T-cell (primary cell): ENCODE measurements at places on chromosomes 3 and 15.

DNA sequence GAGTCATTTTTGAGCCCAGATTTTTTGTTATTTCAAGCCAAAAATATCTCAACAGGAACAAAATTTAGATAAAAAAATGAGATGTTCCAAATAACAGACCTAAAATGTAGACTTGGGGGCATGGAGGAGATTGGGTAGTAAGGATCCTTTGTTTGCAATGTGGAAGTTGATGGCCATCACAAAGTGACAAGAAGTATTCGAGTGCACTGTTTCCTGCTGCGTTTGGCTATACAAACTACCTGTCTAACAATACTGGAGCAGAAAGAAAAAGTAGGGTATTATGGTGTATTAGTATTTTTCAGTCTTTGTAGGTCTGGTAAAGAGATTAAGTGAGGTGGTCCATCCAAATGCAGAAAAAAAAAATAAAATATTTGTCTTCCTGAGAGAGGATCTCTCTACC, 284.2 kb downstream of the C3orf38 start:
- H3K4me3 ChIP-seq = no peak overlapping the region
- no peak for DNase-seq
- no peaks in the 10 kb centered on the region for H3K36me3 ChIP-seq
- no peak overlapping the region for H3K27ac ChIP-seq
- no peaks in the 10 kb centered on the region for H3K27me3 ChIP-seq
- H3K4me1 ChIP-seq = no peaks in the 10 kb centered on the region

GRCh38 chr15:53811530-53811929, 52.1 kb upstream of the WDR72 start:
- no peaks in the 10 kb centered on the region for H3K27me3 ChIP-seq
- H3K27ac ChIP-seq = no peak overlapping the region
- DNase-seq = no peak
- H3K4me1 ChIP-seq = no peaks in the 10 kb centered on the region

DNA sequence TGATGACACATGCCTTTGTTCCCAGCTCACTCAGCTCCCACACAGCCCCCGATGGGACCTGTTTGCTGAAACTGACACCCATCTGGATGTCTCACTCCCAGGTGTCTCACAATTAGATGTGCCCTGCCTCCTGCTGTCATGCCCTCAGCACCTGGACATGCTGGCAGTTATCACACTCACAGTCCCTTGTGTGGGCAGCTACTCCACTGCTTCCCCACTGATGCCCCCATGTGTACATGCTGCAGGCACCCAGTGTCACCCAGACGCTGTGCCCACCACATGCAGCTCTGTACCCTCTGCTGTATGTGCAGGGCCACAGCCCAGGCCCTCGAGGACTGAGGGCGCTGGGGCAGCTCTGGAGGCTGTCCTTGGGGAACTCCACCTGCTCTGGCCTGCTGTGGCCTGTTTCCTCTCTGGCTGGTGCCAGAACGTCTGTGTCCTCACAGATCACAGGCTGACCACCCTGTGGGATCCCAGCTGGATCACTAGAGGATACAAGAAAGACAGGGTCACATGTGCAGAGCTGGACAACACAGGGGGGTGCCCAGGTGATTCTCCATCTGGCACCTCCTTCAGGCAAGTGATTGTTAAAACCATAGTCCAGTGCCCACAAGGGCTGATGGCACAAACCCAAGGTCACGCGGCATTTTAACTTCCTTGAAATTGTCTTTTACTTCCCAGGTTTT, 14.0 kb downstream of the C3orf22 start:
- no peaks in the 10 kb centered on the region for H3K4me1 ChIP-seq
- no peak overlapping the region for H3K27ac ChIP-seq
- DNase-seq = no peak
- no peaks in the 10 kb centered on the region for H3K36me3 ChIP-seq
- H3K4me3 ChIP-seq = no peak overlapping the region
- no peaks in the 10 kb centered on the region for H3K27me3 ChIP-seq

DNA sequence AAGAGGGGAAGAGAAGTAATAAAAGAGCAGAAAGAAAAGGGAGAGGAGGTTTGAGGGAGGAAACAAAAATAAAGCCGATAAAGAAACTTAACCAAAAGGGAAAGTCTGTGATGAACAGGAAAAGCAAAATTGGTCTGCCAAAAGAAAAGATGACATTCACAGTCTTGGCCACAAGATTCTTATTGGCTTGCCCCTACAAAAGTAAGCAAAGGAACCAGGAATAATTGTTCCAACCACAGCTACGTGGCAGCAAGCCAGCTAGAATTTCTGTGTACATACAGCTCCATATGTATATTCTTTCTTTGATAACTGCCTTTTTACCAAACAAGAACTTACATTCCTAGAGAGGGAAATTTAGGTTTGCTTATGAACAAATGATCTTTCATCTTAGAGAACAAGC, 79.6 kb downstream of the MLH1 start:
- no peaks in the 10 kb centered on the region for H3K4me1 ChIP-seq
- no peaks in the 10 kb centered on the region for H3K27me3 ChIP-seq
- no peak overlapping the region for H3K4me3 ChIP-seq
- peaks cover 15% of the 10 kb centered on the region for H3K36me3 ChIP-seq
